ENCODE measurements at places on chromosomes 3 and 15. TPM values are rescaled to one million over a fixed set of nuclear protein-coding genes. Genes with fewer than 3 reads are reported as not detected.
A peak's percentile ranks its signal among the peaks of the same experiment; 100 is the strongest.

- H3K4me1 ChIP-seq: no peaks in the 10 kb centered on the region
- H3K4me3 ChIP-seq: no peak overlapping the region
- no peak for DNase-seq
- no peaks in the 10 kb centered on the region for H3K36me3 ChIP-seq
- no peaks in the 10 kb centered on the region for H3K27me3 ChIP-seq
Observed at GRCh38 chr3:40267937-40268724, 41.4 kb upstream of the EIF1B start.

DNA sequence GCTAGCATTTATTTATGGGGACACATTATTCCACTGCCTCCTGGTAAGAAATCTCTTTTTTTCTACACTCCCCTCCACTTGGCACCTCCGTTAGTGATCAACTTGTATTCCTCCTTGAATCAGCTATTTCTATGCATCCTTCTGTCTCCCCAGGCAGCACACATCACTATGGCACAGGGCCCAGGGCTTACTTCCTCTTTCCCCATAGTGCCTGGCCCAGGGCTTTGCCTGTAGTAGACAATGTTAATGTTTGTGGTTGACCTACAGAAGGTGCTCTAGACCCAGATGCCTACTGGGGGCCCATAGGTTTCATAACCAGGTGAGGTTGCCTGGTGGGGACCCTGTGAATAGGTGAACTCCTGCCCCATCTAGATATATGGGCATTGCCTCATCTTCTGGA, 44.9 kb downstream of the EPHB1 start:
- peaks cover 10% of the 10 kb centered on the region for H3K27me3 ChIP-seq
- H3K27ac ChIP-seq: no peak overlapping the region
- H3K4me1 ChIP-seq: no peaks in the 10 kb centered on the region
- no peaks in the 10 kb centered on the region for H3K36me3 ChIP-seq

DNA sequence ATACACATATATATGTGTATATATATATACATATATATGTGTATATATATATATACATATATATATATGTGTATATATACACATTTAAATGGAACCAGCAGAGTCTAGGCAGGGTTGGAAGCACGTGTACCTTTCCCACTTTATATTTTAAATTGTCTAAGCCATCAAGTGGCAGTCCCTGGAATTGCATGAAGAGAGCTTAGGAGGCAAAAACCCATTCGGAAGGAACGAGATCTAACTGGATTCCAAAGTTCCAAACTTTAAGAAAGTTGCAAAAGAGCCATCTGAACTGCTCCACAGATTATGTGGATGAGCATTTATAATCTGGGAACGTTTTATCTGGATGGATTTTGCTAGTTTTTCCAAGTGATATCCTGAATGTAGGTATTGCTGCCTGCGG, 186.5 kb downstream of the FOXP1 start:
- peak; percentile 5 for DNase-seq
- H3K27me3 ChIP-seq: no peaks in the 10 kb centered on the region
- no peaks in the 10 kb centered on the region for H3K36me3 ChIP-seq
- no peak overlapping the region for H3K4me3 ChIP-seq
- no peak overlapping the region for H3K27ac ChIP-seq

- H3K4me1 ChIP-seq: no peaks in the 10 kb centered on the region
- H3K4me3 ChIP-seq: no peak overlapping the region
- no peak for DNase-seq
- no peak overlapping the region for H3K27ac ChIP-seq
- H3K27me3 ChIP-seq: no peaks in the 10 kb centered on the region
Observed at GRCh38 chr3:178707311-178708031, 171.2 kb downstream of the KCNMB2 start.

- H3K4me1 ChIP-seq: peaks cover 3% of the 10 kb centered on the region
- H3K36me3 ChIP-seq: no peaks in the 10 kb centered on the region
- H3K4me3 ChIP-seq: no peak overlapping the region
- H3K27ac ChIP-seq: no peak overlapping the region
- DNase-seq: no peak
Observed at GRCh38 chr3:188194332-188194731, 40.4 kb downstream of the LPP start.

GRCh38 chr3:143439817-143440216, 320.2 kb downstream of the CHST2 start:
- no peaks in the 10 kb centered on the region for H3K27me3 ChIP-seq
- DNase-seq: no peak
- H3K27ac ChIP-seq: no peak overlapping the region
- H3K36me3 ChIP-seq: no peaks in the 10 kb centered on the region
- H3K4me1 ChIP-seq: no peaks in the 10 kb centered on the region
- H3K4me3 ChIP-seq: no peak overlapping the region

- DNase-seq: peak; percentile 88
- H3K27me3 ChIP-seq: no peaks in the 10 kb centered on the region
- no peak overlapping the region for H3K4me3 ChIP-seq
- peaks cover 18% of the 10 kb centered on the region for H3K4me1 ChIP-seq
- H3K36me3 ChIP-seq: no peaks in the 10 kb centered on the region
- H3K27ac ChIP-seq: peak overlapping the region; percentile 40
Observed at GRCh38 chr15:96273317-96274086, 57.0 kb upstream of the NR2F2 start.

- H3K27ac ChIP-seq: no peak overlapping the region
- no peaks in the 10 kb centered on the region for H3K27me3 ChIP-seq
- H3K4me3 ChIP-seq: no peak overlapping the region
- H3K4me1 ChIP-seq: no peaks in the 10 kb centered on the region
Observed at GRCh38 chr15:57485869-57486268, 105.8 kb upstream of the MYZAP start.

The SLC4A7 gene
- total RNA-seq: 99.4 TPM

The RBPMS2 gene
- 33.7 TPM for total RNA-seq

Data from Panc1 (cell line).